ENCODE measurements at places on chromosomes 12 and 14. TPM values are rescaled to one million over a fixed set of nuclear protein-coding genes. Genes with fewer than 3 reads are reported as not detected.
A peak's percentile ranks its signal among the peaks of the same experiment; 100 is the strongest.

GRCh38 chr12:57726884-57727757, 11.4 kb downstream of the AGAP2 start:
- no peaks in the 10 kb centered on the region for H3K36me3 ChIP-seq
- H3K4me3 ChIP-seq = no peak overlapping the region
- H3K27ac ChIP-seq = no peak overlapping the region
- DNase-seq = peak; percentile 84
- peaks cover 95% of the 10 kb centered on the region for H3K27me3 ChIP-seq

DNA sequence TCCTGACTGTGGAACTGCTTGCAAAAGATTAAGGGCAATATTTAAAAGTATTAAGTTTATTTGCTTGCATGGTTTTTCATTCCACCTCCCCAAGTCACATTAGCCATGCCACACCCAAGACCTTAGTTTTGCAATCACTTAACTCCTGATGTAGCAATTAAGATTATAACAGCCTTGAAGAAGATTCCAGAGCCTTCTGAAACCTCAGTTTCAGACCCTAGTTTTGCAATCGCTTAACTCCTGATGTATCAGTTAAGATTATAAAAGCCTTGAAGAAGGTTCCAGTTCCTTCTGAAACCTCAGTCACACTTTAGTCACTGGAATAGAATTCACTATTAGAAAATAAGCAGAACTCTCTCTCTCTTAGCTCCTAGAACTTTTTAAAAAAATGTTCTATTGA, 42.7 kb upstream of the DCN start:
- DNase-seq = no peak
- no peak overlapping the region for H3K4me3 ChIP-seq
- no peaks in the 10 kb centered on the region for H3K27me3 ChIP-seq
- no peak overlapping the region for H3K27ac ChIP-seq

- no peak for DNase-seq
- no peak overlapping the region for H3K4me3 ChIP-seq
- no peak overlapping the region for H3K27ac ChIP-seq
- no peaks in the 10 kb centered on the region for H3K27me3 ChIP-seq
- H3K4me1 ChIP-seq = no peaks in the 10 kb centered on the region
Measured at GRCh38 chr14:55930016-55930784, 188.0 kb upstream of the PELI2 start.

DNA sequence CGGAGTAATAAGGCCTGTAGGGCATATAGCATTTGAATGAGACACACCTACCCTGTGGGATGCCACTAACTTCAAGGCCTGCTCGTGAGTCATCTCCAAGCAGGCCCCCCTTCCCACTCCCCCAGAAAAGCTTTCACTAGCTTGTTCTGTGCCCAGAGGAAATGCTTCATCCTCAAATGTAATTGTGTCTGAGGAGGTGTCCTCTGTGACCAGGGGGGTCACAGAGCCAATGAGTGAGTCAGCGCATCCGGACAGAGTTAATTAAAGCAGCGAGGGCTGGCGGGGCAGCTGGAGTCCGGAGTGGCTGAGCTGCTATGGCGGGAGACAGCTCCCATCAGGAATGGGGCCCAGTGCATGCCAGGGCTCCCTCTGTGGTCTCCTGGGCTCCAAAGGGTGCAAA, 27.0 kb upstream of the ESRRB start:
- peak overlapping the region; percentile 4 for H3K27ac ChIP-seq
- H3K27me3 ChIP-seq = peaks cover 33% of the 10 kb centered on the region
- H3K4me1 ChIP-seq = no peaks in the 10 kb centered on the region
- DNase-seq = peak; percentile 83

DNA sequence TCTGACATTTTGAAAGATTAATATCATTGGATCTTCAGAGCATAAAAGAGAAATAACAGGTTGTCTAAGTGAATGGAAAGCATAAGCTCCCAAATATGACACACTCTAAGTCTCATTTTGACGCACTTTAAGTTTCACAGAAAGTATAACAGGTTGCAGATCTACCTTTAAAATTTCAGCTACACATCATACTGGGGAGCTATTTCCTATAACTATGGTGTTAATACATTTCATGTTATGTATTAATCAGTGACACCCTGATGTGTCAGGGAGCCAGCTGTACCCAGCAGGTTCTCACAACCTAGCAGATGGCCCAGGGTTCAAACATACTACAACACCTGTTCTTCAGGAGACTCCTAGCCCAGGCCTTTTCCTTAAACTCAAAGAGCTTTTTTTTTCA, 31.1 kb upstream of the TMX1 start:
- H3K4me3 ChIP-seq = no peak overlapping the region

GRCh38 chr12:7217475-7218069, 28.1 kb downstream of the PEX5 start:
- no peak overlapping the region for H3K27ac ChIP-seq
- H3K4me3 ChIP-seq = no peak overlapping the region
- H3K27me3 ChIP-seq = no peaks in the 10 kb centered on the region
- H3K4me1 ChIP-seq = no peaks in the 10 kb centered on the region

DNA sequence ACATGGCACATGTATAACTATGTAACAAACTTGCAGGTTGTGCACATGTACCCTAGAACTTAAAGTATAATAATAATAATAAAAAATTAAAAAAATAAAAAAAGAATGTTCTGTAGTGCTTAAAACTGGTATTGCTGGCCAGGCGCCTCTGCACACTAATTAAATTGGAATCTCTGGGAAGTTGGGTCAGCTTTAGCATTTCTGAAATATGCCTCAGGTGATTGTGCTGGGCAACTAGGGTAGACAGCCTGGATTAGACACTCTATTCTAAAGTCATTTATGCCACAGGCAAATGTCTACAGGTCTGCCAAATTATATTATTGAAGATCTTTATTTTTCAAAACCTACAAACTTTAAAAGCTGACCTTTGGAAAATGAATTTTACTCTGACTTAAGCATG, 55.3 kb downstream of the PPM1H start:
- H3K4me3 ChIP-seq = no peak overlapping the region
- H3K27me3 ChIP-seq = peaks cover 31% of the 10 kb centered on the region
- H3K27ac ChIP-seq = no peak overlapping the region
- no peaks in the 10 kb centered on the region for H3K4me1 ChIP-seq
- H3K36me3 ChIP-seq = no peaks in the 10 kb centered on the region

DNA sequence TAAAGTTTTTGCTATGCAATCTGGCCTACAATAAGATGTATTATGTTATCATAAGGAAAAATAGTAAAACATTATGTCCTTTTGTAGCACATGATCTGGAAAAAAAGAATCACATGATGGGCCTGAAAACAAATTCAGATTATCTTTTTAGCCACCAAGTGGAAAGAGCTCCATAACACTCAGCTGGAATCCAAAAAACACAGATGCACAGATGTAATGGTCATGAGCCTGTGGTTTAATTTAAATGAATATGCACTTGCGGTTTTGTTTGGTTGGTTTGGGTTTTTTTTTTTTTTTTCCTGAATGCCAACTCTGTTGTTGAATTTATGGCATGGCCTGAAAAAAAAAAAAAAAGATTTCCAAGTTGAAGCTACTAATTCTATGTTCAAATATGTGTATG, 4.1 kb downstream of the KCNC2 start:
- no peak for DNase-seq
- H3K36me3 ChIP-seq = no peaks in the 10 kb centered on the region
- H3K27ac ChIP-seq = no peak overlapping the region
- no peaks in the 10 kb centered on the region for H3K4me1 ChIP-seq
- H3K27me3 ChIP-seq = peaks cover 60% of the 10 kb centered on the region
- no peak overlapping the region for H3K4me3 ChIP-seq

DNA sequence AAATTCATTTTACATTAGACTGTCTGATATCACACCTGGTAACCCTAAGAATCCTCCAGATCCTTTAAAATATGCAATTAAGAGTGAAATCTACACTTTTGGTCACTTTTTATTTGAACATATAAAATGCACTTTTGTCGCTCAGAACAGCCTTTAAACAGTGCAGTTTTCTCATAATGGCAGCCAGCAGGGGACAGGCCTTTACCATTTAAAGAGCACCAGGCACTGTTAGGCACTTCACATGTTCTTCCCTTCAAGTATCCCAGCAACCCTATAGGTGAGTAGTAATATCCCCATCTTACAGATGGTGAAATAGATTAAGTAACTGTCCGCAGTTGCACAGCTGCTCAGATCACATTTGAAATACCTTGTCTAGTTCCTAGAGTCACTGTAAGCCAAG, 11.3 kb upstream of the SAMD4A start:
- no peaks in the 10 kb centered on the region for H3K27me3 ChIP-seq
- H3K4me3 ChIP-seq = no peak overlapping the region
- H3K36me3 ChIP-seq = no peaks in the 10 kb centered on the region
- no peak for DNase-seq

DNA sequence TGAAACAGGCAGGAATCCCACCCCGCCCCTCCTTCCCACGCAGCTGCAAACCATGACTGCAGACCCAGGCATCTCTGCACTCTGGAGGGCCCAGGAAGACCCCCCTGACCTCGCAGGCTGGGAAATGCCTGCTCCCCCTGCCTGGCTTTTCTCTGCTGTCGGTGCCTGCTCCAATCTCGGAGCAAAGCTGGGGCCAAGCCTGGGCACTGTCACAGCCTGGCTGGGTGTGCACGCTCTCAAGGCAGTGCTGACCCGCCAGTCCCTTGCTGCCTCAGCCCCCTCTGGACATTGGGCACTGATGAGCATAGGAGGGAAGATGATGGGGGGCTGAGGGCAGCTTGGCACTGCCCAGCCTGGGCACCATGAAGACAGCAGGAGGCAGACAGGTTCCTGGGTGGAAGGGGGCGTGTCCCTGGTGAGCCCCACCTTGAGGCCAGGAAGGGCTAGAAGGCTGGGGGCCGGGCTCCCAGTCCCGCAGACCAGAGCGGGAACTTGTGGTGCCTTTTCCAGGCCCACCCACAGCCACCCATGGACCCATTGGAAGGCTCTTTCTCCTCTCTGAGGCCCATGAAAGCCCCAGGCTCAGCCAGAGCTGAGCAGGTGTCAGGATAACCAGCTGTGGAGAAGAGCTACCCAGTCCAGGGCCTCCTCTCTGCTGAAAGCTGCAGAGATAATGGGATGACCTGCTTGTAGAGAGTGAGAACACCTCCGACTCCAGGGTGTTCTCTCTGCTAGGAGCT, 10.7 kb upstream of the ZNF605 start:
- H3K27me3 ChIP-seq = no peaks in the 10 kb centered on the region
- H3K4me1 ChIP-seq = no peaks in the 10 kb centered on the region
- H3K36me3 ChIP-seq = no peaks in the 10 kb centered on the region
- no peak for DNase-seq

- H3K36me3 ChIP-seq = peaks cover 9% of the 10 kb centered on the region
- no peak overlapping the region for H3K27ac ChIP-seq
- DNase-seq = no peak
- no peak overlapping the region for H3K4me3 ChIP-seq
Measured at GRCh38 chr14:72965249-72965648, 39.0 kb downstream of the DCAF4 start.

GRCh38 chr12:89801284-89801683, 92.6 kb upstream of the ATP2B1 start:
- peaks cover 4% of the 10 kb centered on the region for H3K4me1 ChIP-seq
- no peaks in the 10 kb centered on the region for H3K36me3 ChIP-seq
- H3K27me3 ChIP-seq = no peaks in the 10 kb centered on the region
- no peak for DNase-seq

GRCh38 chr14:96105926-96106441, 66.8 kb downstream of the C14orf132 start:
- H3K4me1 ChIP-seq = no peaks in the 10 kb centered on the region
- H3K27me3 ChIP-seq = no peaks in the 10 kb centered on the region
- no peaks in the 10 kb centered on the region for H3K36me3 ChIP-seq
- no peak overlapping the region for H3K27ac ChIP-seq
- DNase-seq = no peak
- H3K4me3 ChIP-seq = no peak overlapping the region

GRCh38 chr14:47447076-47447475, 228.3 kb downstream of the MDGA2 start:
- no peaks in the 10 kb centered on the region for H3K27me3 ChIP-seq
- peak; percentile 55 for DNase-seq
- H3K4me3 ChIP-seq = no peak overlapping the region
- H3K4me1 ChIP-seq = no peaks in the 10 kb centered on the region
- no peaks in the 10 kb centered on the region for H3K36me3 ChIP-seq

- H3K4me3 ChIP-seq = no peak overlapping the region
- no peak overlapping the region for H3K27ac ChIP-seq
- DNase-seq = no peak
- H3K27me3 ChIP-seq = no peaks in the 10 kb centered on the region
Measured at GRCh38 chr14:26074892-26075291, 522.9 kb downstream of the NOVA1 start.

GRCh38 chr14:50808053-50808452, 22.9 kb downstream of the NIN start:
- H3K4me3 ChIP-seq = no peak overlapping the region
- no peak overlapping the region for H3K27ac ChIP-seq
- no peaks in the 10 kb centered on the region for H3K4me1 ChIP-seq
- no peaks in the 10 kb centered on the region for H3K36me3 ChIP-seq
- peaks cover 20% of the 10 kb centered on the region for H3K27me3 ChIP-seq

- peaks cover 35% of the 10 kb centered on the region for H3K4me1 ChIP-seq
- H3K36me3 ChIP-seq = no peaks in the 10 kb centered on the region
- no peak overlapping the region for H3K27ac ChIP-seq
- no peak for DNase-seq
- no peaks in the 10 kb centered on the region for H3K27me3 ChIP-seq
Measured at GRCh38 chr12:113858841-113859386, 107.2 kb downstream of the RBM19 start.

DNA sequence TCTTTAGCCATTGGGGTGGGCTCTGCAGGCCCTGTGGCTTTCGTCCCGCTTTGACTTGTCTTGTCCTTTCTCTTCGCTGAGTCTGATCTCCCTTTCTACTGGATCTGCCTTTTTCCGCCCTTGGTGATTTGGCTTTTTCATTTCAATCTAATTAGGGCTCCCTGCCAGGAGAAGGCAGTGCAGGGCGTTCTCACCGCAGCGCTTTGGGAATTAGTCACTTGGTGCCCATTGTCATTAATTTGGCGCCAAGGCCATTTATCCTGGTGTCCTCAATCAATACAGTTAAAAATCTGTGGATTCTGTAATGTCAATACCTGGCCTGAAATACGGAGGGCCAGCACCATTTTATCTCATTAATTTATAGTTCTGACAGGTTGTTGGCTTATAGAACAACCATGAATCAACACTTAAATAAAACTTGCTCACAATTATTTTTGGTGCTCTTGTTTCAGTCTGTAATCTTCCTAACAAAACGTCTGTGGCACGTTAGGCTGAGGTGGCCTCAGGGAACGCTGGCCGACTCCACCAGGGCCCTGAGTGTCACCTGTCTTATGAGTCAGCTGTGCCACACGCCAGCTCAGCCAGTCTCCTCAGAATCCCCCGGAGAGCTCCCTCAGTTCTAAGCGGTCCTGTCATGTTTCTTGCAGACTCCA, 115.7 kb downstream of the BEGAIN start:
- no peak for DNase-seq
- peaks cover 4% of the 10 kb centered on the region for H3K36me3 ChIP-seq
- H3K27me3 ChIP-seq = no peaks in the 10 kb centered on the region
- peaks cover 2% of the 10 kb centered on the region for H3K4me1 ChIP-seq

GRCh38 chr14:74634964-74635363, 22.9 kb upstream of the LTBP2 start:
- H3K27me3 ChIP-seq = no peaks in the 10 kb centered on the region
- no peak overlapping the region for H3K4me3 ChIP-seq
- no peaks in the 10 kb centered on the region for H3K36me3 ChIP-seq
- peak; percentile 63 for DNase-seq
- H3K4me1 ChIP-seq = peaks cover 29% of the 10 kb centered on the region
- no peak overlapping the region for H3K27ac ChIP-seq

GRCh38 chr12:67413577-67413976, 144.4 kb downstream of the CAND1 start:
- H3K27ac ChIP-seq = no peak overlapping the region
- H3K4me1 ChIP-seq = no peaks in the 10 kb centered on the region
- H3K27me3 ChIP-seq = peaks cover 5% of the 10 kb centered on the region

ZNF891 gene
- 2.9 TPM for total RNA-seq

BCL11B gene
- total RNA-seq = 4.6 TPM

PTGER2 gene
- total RNA-seq = not detected

GPN3 gene
- total RNA-seq = 46.5 TPM

CCDC38 gene
- 0.35 TPM for total RNA-seq

C12orf54 gene
- not detected for total RNA-seq

DPF3 gene
- total RNA-seq = not detected

Data from endodermal cell (in vitro differentiated cells).